ENCODE measurements at places on chromosomes 1 and 21.
A peak's percentile ranks its signal among the peaks of the same experiment; 100 is the strongest.

GRCh38 chr1:172674831-172675613 lies 16.1 kb downstream of the FASLG start:
- DNase-seq, result no peak

DNA sequence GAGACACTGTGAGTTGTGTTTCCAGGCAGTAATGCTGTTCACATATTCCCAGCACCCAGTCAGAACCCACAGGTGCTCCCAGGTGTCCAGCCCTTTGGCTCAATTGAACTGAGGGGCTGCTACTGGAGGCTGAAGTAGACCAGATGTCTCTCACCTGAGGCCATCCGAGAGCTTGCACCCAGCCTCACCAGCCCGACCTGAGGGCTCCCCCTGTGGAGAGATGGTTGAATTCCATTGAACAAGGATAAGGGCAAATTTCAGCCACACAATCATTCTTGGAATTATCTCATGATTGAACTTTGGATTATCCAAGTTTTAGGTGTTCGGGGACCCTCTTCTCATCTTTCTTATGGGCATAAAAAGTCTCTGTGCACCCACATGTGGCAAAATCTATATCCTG lies 52.1 kb downstream of the OBSCN start:
- no peak for DNase-seq

GRCh38 chr1:76083189-76083588 lies 8.6 kb downstream of the ST6GALNAC3 start:
- no peak for DNase-seq

GRCh38 chr1:905071-905749 lies 18.5 kb upstream of the SAMD11 start:
- DNase-seq, result peak; percentile 59

- peak; percentile 50 for DNase-seq
Observed at GRCh38 chr1:27348861-27349783, 7.3 kb downstream of the SYTL1 start.

GRCh38 chr1:209527372-209527771 lies 56.1 kb upstream of the CAMK1G start:
- DNase-seq, result no peak

DNA sequence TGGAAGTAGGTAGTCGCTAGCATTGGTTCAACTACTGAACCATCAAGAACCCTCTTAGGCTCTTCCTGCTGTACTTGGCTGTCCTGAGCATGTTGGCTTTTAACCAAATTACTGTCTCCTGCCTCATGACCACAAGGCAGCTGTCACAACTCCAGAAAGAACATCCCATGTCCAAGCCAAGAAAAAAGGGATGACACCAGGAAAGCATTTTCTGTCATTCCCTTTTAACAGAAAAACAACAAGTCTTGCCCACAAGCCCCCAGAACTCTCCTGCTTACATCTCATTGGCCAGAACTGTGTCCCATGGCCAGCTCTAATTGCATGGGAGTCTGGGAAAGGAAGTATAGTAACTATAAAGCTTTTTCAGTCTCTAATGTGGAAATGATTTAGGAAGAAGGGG lies 2.4 kb upstream of the RNU5D-1 start:
- no peak for DNase-seq

GRCh38 chr1:26169669-26170471 lies at the start of gene ZNF593:
Gene ZNF593 (plus strand): TSS chr1:26169908. CDS start chr1:26169984, 76 bp downstream.
- peak; percentile 89 for DNase-seq

GRCh38 chr1:231818337-231818736 lies 191.7 kb downstream of the DISC1 start:
- no peak for DNase-seq

DNA sequence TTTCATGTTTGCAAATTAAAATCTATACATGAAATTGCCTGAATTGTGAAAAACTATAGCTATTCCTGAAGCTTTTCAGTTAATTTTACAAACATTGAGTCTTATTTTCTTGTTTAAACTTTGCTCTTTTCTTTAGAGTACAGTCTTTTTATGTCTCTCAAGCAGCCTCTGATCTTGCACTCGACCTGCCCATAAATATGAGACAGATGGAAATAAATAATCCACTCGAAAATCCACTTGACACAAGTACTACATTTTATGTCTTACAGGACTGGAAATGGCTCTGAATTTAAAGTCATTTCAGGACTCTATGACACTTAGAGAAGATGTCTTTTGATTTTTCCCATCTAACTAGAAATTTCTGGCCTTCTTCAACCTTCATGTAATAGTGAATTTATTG lies 283.8 kb downstream of the USP25 start:
- DNase-seq, result no peak

GRCh38 chr1:232705815-232706575 lies 76.1 kb upstream of the SIPA1L2 start:
- no peak for DNase-seq

- peak; percentile 47 for DNase-seq
Observed at GRCh38 chr1:9909234-9910046, 629 bp downstream of the CTNNBIP1 start.

GRCh38 chr1:35324486-35324885 lies 56.0 kb downstream of the ZMYM4 start:
- DNase-seq, result no peak

GRCh38 chr1:45410850-45411509 lies 70.7 kb upstream of the MUTYH start:
- DNase-seq, result peak; percentile 49

DNA sequence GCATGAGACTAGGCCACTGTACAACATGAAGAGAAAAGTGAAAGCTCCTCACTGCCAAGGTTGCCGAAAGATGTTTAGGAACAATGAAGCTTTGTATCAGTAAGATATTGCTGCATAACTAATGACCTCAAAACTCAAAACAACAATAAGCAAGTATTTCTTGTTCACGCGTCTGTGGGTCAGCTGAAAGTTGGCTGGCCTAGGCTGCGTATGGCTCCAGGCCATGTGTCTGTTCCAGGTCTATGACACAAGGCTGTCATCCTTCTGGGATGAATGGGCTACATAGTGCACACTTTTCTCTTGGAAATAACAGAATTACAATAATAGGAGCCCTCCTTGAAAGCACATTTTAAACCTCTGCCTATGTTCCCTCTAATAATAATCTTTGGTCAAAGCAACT lies 515.9 kb downstream of the PLPP3 start:
- DNase-seq, result no peak
